ENCODE measurements at places on chromosomes 11 and 22. TPM values are rescaled to one million over a fixed set of nuclear protein-coding genes. Genes with fewer than 3 reads are reported as not detected.

The C11orf91 gene
- total RNA-seq, result 0.52 TPM

DNA sequence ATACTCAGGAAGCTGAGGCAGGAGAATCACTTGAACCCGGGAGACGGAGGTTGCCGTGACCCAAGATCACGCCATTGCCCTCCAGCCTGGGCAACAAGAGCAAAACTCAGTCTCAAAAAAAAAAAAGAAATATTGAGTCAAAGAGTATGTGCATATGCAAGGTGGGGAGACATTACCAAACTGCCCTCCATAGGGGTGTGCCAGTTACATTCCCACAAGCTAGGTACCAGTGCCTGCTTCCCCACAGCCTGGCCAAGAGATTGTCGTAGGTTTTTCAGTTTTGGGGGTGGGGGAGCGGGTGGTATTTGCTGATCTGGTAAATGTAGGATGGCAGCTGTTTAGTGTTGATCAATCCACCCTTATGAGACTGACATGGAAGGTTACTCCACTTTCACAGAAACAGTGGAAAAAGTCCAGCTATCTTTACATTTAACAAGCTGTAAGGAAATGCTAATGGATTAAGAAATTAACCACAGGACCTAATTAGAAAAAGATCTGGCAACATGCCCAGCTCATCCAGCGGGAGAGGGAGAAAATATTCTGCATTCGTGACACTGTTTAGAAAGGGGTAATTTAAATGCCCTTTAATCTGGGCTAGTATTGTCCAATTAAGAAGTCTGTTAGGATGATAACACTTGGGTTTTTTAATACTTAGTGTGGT is 89.4 kb downstream of the PACS1 start:
- no peak for DNase-seq

- no peak for DNase-seq
Observed at GRCh38 chr11:44379141-44380008, 69.4 kb upstream of the ALX4 start.

The TREH gene
- 0.44 TPM for total RNA-seq

The SYT13 gene
- not detected for total RNA-seq

GRCh38 chr11:10385696-10386095 is 69.4 kb upstream of the AMPD3 start:
- DNase-seq, result peak; percentile 44

DNA sequence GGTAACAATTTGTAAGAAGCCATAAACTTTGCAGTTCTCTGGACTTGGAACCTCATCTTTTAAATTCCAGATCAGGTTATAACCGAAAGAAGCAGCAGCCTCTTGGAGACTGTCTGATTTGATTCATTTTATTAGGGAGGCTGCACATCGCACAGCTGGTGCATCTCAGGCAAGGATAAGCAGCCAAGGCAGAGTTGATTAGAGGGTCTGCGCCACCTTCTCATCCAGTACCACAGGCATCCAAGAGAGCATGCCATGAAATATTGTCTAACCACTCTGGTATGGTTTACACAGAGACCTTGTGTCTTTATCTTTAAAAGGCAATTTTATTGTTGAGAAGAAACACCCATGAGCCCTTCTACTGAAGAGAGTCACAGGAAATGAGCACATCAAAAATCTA is 16.2 kb upstream of the CWF19L2 start:
- DNase-seq, result peak; percentile 62

The ELMOD1 gene
- 0.39 TPM for total RNA-seq

- no peak for DNase-seq
Observed at GRCh38 chr22:43222262-43222661, 35.3 kb upstream of the TTLL12 start.

DNA sequence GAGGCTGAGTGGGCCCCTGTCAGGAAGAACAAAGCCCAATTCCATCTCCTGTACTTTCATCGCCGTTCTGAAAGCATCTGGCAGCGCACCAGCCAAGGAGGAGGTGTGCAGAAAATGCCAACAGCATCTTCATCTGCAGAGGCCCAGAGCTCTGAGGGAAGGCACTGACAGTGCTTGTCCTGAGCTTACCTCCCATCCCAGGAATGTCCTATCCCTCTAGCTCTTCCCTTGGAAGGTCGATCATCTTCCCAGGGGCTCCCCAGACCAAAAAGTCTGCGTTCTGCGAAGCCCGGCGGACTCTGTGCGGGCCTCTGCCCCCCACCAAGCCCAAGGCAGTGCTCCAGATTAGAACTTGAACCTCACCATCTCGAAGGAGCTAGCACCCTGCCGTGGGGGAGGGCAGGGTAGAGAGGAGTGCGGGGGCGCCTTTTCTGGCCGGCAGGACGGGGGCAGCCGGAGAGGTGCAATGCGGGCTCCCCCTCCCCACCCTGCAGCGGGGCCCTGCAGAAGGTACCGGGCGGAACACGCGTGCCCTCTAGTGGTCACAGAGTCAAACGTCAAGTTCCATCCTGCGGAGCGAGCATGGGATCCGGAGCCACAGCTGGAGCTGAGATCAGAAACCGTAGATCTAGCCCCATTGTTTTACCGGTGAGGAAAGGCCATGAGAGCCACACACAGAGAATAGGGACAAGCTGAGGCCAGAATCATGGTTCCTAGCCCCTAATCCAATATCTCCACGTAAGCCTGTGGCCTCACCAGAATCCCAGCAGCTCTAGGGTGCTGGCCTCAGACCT is 5.0 kb downstream of the SCN2B start:
- DNase-seq, result peak; percentile 78

The GTSE1 gene
- 1.6 TPM for total RNA-seq

GRCh38 chr22:44211946-44212930 is 31.5 kb downstream of the PARVG start:
- DNase-seq, result no peak

- DNase-seq, result no peak
Observed at GRCh38 chr11:86978756-86979608, 23.8 kb upstream of the FZD4 start.
